Hypothalamus (tissue), 51 donors: ENCODE measurements at places on chromosomes 2 and 18.

DNA sequence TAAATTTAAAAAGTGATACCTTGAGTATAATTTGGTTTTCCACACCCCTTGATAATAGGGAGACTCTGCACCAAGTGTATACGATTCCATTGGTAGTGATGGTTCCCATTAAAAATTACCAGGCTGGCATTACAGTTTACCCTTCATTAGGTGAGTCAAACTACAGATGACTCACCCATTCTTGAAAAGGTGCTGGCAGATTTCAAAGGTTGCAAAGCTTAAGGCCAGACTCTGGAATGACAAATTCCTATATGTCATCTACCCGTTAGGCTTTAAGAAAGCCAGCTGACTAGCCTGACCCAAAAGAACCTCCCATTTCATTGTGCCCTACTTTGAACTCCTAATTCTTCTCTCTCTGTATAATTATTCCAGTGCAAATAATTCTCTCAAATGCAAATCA lies 124.4 kb downstream of the LRRTM4 start:
- no peak for DNase-seq

DNA sequence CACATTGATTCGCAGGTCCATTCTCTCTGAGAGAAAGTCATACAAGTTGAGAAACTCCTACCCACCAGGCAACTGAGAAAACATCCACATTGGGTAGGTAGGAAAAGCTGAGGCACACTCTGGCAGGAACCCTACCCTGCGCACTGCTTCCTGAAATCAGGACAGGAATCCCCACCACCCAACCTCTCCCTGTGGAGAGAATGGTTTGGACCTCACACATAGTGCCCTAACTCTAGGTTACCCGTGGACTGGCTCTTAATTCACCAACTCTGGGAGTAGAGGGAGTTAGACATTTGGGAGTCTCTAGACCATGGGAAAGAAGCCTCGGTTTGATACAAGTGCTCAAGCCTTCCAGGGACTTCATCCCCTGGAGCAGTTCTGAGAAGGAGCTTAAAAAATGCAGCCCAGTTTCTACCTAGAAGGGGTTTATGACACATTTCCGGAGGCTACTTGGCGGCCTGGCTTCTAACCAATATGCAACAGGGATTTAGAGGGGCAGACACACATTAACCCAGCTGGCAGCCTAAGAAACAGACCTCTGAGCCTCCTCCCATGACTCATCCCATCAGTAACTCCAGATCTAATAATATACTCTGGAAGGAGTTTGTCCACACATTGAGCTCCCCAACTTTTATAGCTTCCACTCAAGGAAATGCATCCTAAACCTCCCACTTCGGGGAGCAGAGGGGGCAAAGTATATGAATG lies 136.7 kb downstream of the EML6 start:
- DNase-seq: no peak

DNA sequence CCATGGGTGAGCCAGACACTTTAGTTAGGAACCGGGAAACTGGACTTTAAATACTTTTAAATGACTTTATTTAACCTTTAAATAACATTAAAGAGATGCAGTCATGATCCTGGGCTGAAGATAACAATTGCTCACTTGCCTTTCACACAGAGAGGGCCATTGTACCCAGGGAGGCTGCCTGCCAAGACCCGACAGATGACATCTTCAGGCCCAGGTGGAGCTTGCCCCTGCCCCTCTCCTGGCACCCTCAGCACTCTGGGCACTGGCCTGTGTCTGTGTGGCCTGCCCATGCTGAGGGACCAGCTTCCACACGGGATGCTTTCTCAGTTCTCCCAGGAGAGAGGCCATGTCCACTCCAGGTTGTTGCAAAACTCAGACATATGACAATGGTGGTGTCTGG lies 216.4 kb upstream of the MYT1L start:
- peak; percentile 41 for DNase-seq

- no peak for DNase-seq
Measured at GRCh38 chr2:205957452-205958154, 128.4 kb downstream of the INO80D start.

GRCh38 chr2:883803-884748 lies 66.6 kb upstream of the SNTG2 start:
- no peak for DNase-seq

DNA sequence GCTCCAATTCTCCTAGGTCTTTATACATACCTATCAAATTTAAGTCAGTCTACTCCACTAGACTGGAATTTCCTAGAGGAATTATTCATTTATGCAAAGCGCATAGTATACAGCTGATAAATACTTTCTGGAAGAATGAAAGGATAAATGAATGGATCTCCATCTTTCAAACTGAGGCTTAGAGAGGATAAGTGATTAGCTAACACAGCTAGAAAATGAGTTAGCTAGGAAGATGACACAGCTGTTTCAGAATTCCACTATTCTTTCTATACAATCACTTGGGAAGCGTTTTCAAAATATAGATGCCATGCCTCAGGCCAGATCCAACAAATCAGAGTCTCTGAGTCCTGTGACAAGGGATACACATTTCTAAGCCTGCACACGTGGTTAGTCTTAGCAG lies 1146.6 kb upstream of the ZEB2 start:
- no peak for DNase-seq

GRCh38 chr2:94923196-94923595 lies 52.0 kb downstream of the TEKT4 start:
- DNase-seq: no peak

DNA sequence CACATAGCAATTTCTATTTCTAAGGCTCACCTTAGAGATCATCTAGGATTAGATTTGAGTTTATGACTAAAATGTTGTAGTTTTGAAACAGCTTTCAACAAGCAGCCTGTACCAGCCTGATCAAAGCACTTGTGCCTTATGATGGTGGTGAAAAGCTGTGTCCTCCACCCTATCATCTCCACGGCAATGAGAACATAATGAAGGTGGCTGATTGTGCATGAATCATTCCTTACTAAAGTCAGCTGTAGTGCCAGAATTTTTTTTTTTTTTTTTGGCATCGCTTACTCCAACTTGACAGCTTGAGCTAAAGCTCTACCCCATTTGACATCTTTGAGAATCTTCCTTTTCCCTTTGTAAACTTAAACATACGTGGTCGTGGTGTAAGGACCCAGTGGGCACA lies 86.0 kb downstream of the DCC start:
- DNase-seq: no peak
